Melanocyte of skin (primary cell): ENCODE measurements at places on chromosomes 4 and X. TPM values are rescaled to one million over a fixed set of nuclear protein-coding genes. Genes with fewer than 3 reads are reported as not detected.

EMD gene
- total RNA-seq = 35.0 and 42.0 TPM in 2 replicates

TNIP2 gene
- 34.5 and 44.3 TPM in 2 replicates for total RNA-seq

NRK gene
- total RNA-seq = under 0.01 and 1.5 TPM in 2 replicates

IL15 gene
- total RNA-seq = 1.9 and 4.0 TPM in 2 replicates

CCNB3 gene
- total RNA-seq = 0.46 and 4.3 TPM in 2 replicates
